ENCODE measurements at places on chromosomes 2 and 18.

DNA sequence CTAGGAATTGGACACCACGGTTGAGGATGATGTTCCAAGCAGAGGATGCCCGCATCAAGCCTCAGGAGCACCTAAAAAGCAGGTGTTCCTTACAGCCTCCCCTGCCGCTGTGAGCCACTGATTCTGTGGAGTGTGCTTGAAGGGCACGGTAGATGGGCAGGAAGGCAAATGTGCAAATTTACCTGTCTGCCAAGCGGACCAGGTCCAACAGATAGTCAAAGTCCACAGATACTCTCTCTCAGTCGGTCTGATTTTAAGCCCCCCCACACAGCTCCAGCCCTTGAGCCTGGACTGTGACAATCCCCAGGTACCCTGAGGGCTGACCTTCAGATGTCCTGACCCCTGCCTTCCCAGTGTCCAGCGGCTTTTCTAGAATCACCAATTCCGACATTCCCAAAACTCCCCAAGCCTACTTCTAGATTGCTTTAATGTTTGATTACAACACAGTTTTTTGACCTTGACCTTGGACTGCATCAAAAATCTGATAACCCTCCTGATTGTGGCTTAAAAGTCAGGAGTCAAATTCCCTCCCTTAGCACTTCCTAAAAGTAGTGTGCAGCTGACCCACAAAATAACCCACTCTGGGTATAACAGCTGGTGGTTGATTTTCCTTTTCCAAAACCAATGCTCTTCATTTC lies 208.8 kb upstream of the NCKAP5 start:
- DNase-seq = no peak

GRCh38 chr2:9310798-9311197 lies 104.2 kb downstream of the ASAP2 start:
- peak; percentile 37 for DNase-seq

- no peak for DNase-seq
Measured at GRCh38 chr2:146271131-146271831, 1573.5 kb upstream of the ACVR2A start.

DNA sequence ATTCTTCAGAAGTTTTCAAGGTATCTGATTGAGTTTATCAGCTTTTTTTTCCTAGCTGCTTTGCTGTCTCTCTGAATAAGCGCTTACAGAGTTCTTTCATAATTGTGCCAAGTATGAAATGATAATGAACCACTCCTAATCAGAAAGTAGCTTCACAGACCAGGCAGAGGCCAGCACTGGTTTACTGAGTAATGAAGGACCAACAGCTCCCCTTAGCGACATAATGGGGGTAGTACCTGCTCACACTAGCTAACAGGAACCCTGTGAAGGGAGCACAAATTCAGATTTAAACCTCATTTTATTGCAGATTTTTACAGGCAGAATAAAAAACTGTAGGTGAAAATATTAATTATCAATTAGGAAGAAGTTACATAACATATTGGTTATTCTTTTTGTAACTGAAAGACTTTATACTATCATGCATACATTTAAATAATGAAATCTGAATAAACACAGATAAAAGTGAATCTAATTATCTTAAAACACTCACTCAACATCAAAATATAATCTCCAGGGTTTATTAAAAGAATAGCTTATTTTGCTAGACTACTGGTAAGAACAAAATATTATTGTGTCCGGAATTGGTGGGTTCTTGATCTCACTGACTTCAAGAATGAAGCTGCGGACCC lies 53.7 kb upstream of the LRRC30 start:
- DNase-seq = peak; percentile 73

DNA sequence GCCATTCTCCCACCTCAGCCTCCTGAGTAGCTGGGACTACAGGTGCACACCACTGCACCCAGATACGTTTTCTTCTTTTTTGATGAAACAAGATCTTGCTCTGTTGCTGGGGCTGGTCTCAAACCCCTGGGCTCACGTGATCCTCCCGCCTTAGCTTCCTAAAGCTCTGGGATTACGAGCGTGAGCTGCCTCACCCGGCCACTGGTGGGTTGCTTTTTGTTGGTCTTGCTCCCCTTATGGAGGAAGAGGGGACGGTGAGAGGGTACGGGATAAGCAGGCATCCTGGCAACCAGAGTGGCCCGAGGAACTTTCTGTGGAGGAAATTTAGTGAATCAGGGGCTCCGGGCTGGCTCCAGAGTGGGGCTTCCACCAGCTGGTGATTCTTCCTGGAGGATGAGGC lies 222.3 kb downstream of the HDAC4 start:
- no peak for DNase-seq

DNA sequence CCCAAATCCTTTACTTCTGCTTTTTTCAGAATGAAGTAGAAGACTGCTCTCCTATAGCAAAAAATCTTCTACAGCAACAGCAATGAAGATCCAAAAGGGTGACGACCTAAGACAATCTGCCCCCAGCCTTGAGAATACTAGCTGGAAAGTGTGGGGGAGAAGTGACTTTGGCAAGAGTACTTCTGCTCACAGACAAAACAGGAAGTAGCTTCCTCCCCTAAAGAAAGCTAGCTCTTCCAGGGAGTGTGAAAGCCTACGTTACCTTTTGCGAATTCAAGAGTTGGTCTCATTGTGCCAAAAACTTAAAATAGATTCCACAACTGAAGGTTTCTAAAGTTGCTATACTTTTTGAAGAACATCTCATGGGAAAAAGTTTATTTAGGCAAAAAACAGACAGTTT lies 1069.2 kb upstream of the CHAC2 start:
- DNase-seq = no peak

- DNase-seq = no peak
Measured at GRCh38 chr2:29065068-29065811, 9.1 kb downstream of the PCARE start.

- no peak for DNase-seq
Measured at GRCh38 chr18:58866773-58867150, 2.1 kb downstream of the ZNF532 start.

- DNase-seq = no peak
Measured at GRCh38 chr2:238157506-238158017, 1.2 kb upstream of the ERFE start.

DNA sequence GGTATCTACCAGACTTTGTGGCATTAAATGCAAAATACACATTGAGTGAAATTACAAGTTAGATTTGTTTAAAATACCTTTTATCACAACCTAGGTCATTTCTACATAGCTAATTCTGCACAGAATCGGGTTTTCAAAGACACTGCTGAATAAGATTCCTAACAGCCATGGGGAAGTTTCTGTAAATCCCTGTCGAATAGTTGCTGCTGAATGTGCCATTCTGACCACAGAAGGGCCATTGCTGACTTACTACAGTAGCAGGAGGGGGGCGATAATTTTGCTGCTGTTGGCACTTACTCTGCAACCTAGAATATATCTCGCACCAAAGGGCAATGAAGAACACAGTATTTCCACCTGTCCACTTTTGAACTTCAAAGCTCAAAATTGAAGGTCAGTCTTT lies 232.8 kb downstream of the TCF4 start:
- DNase-seq = no peak

- peak; percentile 5 for DNase-seq
Measured at GRCh38 chr18:34223893-34224422, 755 bp downstream of the NOL4 start.

- no peak for DNase-seq
Measured at GRCh38 chr2:149029307-149029965, 9.1 kb upstream of the LYPD6B start.

DNA sequence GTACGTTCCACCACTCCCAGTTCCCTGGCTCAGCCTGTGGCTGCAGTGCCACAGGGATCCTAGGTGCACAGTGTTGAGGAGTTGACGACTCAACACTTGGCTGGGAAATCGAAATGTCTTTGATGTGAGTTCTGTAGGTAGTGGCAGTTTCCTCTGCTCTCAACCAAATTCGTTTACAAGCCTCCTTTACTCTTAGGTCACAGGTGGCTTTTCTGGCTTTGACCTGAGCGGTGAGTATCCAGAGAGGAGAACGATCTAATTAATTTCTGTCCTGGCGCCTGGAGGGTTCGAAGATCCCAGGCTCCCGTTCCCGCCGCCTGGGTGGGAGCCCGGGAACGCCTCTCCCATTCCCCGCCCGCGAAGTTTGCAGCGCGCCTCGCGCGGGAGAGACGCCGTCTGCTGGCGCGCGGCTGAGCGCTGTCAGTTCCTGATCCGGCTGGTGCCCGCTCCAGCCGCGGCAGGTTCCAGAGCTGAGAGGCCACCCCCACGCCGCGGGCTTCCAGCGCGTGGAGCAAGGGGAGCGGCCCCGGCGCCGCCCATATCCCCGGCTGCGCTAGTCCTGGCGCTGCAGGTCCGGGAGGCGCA lies at the start of gene LAMA3:
Gene LAMA3 (plus strand): TSS at position 423 of the 585 bp plus-strand sequence. CDS start 231 bp downstream, outside the sequence.
- peak; percentile 28 for DNase-seq
